ENCODE measurements at places on chromosomes 6 and 20. TPM values are rescaled to one million over a fixed set of nuclear protein-coding genes. Genes with fewer than 3 reads are reported as not detected.

Gene IPCEF1
- 0.48 TPM for total RNA-seq

Gene HUS1B
- total RNA-seq: 0.96 TPM

Gene RUNX2
- total RNA-seq: 0.26 TPM

Gene CD83
- 6.5 TPM for total RNA-seq

Gene SIRPB1
- total RNA-seq: 1.0 TPM

Gene C6orf163
- 1.4 TPM for total RNA-seq

Gene COL9A3
- total RNA-seq: 137 TPM

Gene CST2
- not detected for total RNA-seq

Gene AMD1
- 166 TPM for total RNA-seq

Gene MCCD1
- total RNA-seq: not detected

Gene SNAI1
- 7.0 TPM for total RNA-seq

Gene ZC2HC1B
- not detected for total RNA-seq

Gene LST1
- not detected for total RNA-seq

Gene C6orf141
- 35.9 TPM for total RNA-seq

Gene EPHA7
- 9.4 TPM for total RNA-seq

Gene ATP9A
- 11.5 TPM for total RNA-seq

Gene C20orf96
- total RNA-seq: 13.8 TPM

Gene CD40
- 7.8 TPM for total RNA-seq

Gene CLPSL2
- 6.0 TPM for total RNA-seq

Gene MAS1L
- total RNA-seq: not detected

Gene GSTA3
- not detected for total RNA-seq

Gene PHACTR3
- not detected for total RNA-seq

Gene DDO
- not detected for total RNA-seq

Gene WFDC5
- not detected for total RNA-seq

Gene C6orf52
- 2.3 TPM for total RNA-seq

Gene GCNT2
- 41.3 TPM for total RNA-seq

Gene RIPOR3
- total RNA-seq: 0.48 TPM

Gene PNPLA1
- total RNA-seq: not detected

Gene RAB44
- total RNA-seq: not detected

Gene ZNF334
- 17.2 TPM for total RNA-seq

Gene SLC22A23
- 6.8 TPM for total RNA-seq

Gene KCNQ5
- 0.15 TPM for total RNA-seq

Gene SNAP91
- total RNA-seq: 1.4 TPM

Gene KIF3B
- 28.3 TPM for total RNA-seq

Gene SYNDIG1
- total RNA-seq: 5.4 TPM

Gene BIRC7
- 0.31 TPM for total RNA-seq

Gene NKX2-2
- total RNA-seq: 0.11 TPM

Gene LPIN3
- total RNA-seq: 3.8 TPM

Gene TMEM14C
- total RNA-seq: 94.4 TPM

Measured in H9 (cell line).